ENCODE measurements at places on chromosomes 5 and 9.

- DNase-seq, result no peak
Observed at GRCh38 chr9:77598524-77598923, 49.6 kb downstream of the GNA14 start.

GRCh38 chr5:123558762-123559433 is 46.9 kb downstream of the CSNK1G3 start:
- DNase-seq, result no peak

- peak; percentile 33 for DNase-seq
Observed at GRCh38 chr5:1552521-1553255, 28.9 kb upstream of the LPCAT1 start.

DNA sequence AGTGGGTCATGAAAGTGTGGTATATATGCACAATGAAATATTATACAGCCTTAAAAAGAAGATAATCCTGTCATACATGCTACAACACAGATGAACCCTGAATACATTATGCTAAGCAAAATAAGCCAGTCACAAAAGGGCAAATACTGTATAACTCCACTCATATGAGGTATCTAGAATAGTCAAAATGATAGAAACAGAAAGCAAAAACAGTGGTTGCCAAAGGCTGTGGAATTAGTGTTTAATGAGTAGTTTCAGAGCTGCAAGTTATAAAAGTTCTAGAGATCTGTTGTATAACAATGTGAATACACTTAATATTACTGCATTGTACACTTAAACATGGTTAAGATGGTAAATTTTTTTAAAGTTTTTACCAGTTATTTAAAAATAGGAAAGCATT is 135.0 kb downstream of the OXCT1 start:
- DNase-seq, result no peak

DNA sequence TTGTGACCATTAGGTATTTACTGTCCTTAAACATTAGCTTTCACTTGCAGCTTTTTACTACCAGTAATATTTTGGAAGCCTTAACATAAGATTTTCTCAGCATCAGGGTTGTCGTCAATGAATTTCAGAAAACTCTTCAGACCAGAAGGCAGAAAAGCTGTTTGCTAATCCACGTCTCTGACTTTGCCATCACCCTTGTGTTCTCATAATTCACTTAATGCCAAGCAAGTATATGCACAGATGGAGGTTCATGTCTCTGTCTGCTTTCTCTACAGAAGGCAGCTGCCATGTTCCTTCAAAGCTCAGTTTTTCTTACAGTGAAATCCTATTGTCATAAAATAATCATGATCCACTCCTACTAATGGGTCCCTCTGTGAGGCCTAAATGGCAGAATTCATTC is 37.7 kb upstream of the LRRC19 start:
- no peak for DNase-seq

DNA sequence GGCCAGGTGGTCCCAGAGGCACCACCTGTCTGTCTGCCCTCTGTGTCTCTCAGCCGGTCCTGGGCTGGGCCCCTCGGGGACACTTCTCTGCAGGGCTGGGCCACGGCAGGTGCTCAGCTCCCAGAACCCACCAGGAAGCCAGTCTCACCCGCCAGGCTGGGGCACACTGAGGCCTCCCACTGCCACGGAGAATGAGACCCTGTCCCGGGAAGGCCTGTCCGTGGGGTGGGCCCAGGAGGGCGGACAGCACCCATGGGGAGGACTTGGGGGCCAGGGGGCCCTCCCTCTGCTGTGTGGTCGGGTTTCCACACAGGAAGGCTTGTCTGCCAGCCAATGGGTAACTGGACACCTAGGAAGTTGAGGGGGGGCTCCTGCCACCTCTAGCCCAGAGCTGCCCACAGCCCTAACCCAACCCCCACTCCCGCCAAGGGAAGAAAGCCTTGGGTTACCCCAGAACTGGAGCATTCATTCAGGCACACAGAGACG is 4.1 kb upstream of the TUBB4B start:
- DNase-seq, result no peak

GRCh38 chr9:13787234-13787833 is 507.8 kb upstream of the MPDZ start:
- no peak for DNase-seq

GRCh38 chr5:164555809-164556208 is 1050.4 kb downstream of the MAT2B start:
- no peak for DNase-seq

GRCh38 chr5:118506217-118506852 is 482.0 kb downstream of the DTWD2 start:
- DNase-seq, result no peak

- DNase-seq, result no peak
Observed at GRCh38 chr5:174827558-174827957, 103.2 kb downstream of the MSX2 start.

- no peak for DNase-seq
Observed at GRCh38 chr5:150660108-150660831, 781 bp upstream of the MYOZ3 start.

DNA sequence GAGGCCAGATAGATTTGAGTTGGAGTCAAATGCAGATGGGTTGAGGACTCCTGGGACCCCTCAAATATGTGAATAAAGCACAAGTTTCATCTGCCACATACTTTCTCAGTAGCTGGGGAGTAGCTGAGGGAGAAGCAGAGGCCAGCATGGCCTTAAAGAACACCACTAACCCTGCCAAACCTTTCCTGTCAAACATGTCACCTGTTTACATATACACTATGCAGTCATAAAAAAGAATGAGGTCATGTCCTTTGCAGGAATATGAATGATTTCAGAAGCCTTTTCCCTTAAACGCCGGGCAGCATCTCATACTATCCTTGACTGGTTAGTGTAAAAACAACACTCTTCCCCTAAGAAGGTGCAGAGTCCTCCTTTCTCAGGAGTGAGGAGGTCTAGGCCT is 25.2 kb upstream of the HSD17B4 start:
- no peak for DNase-seq

GRCh38 chr5:37836235-37836591 is 3.6 kb downstream of the GDNF start:
- no peak for DNase-seq

DNA sequence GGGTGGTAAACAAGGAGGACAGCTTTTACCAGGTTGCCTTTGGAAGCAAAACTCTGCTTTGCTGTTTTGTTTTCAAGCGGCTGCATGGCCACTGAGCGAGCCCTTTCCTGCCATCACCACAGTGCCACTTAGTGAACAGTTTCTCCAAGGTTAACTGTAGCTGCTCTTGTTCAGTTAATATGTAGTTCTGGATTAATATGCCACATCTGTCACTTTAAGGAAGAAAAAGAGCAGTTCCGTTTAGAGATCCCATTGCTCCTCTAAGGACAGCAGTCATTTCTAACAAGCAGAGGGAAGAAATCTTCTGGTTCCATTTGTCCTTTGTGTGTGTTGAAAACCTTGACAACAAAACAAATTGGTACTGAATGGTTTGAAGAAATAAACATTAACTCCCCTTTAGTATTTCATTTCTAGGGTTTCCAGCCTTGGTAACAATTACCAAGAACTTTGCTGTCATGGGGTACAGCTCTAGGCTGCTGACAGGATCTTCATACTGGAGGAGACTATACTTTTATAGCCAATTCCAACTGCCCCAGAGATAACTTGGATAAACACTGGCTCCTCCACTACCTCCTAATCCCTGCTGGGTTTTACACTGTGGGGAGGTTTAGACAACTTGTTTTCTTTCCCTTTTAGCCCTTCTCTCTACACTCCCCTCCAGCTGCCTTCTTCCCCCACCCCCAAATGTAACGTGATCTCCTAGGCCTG is 10.3 kb upstream of the ABL1 start:
- no peak for DNase-seq

DNA sequence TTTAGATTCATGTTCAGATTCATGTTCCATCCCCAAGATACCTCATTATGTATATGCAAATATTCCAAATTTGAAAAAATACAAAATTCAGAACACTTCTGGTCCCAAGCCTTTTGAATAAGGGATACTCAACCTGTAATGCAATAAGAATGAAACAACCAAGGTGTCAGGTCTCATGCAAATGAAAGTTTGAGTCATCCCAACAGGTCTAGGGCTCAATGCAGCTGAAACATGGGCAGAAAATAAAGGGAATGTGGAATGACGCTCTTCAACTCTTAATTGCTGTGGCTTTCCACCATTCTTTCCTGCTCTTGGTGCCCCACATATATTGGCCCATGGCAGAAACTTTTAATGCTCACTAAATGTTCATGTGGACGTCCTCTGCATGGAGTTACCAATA is 107.3 kb upstream of the DAPK1 start:
- no peak for DNase-seq

GRCh38 chr5:150514708-150515211 is 6.8 kb downstream of the NDST1 start:
- DNase-seq, result no peak

DNA sequence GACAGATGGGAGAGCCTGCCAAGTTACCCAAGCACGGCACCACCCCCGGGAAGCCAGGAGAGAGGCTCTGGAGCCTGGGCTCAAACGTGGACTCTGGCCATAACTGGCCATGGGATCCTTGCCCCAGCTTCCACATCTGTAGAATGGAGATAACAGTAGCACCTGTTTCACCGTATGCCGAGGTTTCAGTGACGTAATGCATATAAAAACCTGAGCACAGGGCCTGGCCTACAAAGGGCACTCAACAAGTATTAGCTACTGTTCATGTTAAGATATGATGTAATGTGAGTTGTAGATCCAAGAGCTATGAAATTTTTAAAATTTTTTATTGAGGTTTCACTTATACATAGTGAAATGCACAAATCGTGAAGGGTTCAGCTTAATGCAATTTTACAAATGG is 82.2 kb upstream of the BARHL1 start:
- no peak for DNase-seq

- no peak for DNase-seq
Observed at GRCh38 chr9:115373000-115373709, 255.2 kb upstream of the TNC start.

GRCh38 chr5:40364441-40364840 is 315.3 kb upstream of the PTGER4 start:
- DNase-seq, result no peak

DNA sequence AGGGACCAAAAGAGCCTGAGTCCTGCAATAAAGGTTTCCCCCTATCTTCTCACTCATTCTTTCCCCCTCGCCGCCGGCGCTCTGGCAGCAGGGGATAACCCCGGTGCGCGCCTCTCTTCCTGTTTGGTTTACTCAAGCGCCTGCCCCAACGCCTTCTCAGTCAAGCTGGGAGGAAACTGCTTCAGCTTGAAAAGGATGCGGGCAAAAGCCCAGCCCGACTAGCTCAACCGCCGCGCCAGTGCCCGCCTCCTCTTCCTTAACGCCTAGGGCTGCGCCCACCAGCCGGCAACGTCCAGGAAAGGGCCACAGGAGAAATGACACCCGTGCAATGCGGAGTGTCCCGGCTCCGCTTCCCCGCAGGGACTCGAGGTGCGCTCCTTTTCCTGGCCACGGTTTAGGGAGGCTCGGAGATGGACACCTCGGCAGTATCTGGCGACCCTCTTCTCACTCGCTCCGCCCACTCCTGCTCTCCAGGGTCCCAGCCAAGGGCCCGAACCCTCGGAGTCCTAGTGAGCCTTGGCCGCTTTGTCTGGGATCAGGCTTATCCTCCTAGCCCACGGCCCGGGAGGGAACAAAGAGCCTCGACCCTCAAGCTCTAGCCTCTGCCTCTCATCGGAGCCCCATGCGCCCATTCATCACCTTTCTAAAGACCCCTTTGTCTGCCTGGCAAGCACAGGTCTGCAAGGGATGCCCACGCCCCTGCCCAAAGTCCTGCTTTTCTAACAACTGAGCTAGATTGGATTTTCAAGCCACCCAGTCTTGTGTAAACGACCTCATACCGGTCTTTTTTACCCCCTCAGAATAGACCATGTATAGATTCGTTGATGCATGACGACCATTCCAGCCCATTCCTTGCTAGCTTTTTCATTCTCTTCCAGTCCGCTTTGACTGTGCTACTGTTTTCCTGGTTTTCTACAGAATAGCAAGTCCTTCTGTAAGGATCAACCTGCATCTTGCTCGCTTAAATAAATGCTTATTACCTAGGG is 2.0 kb downstream of the ST8SIA4 start:
- peak; percentile 94 for DNase-seq

GRCh38 chr5:42502613-42503470 is 79.6 kb downstream of the GHR start:
- DNase-seq, result no peak

GRCh38 chr9:20618361-20618802 is 3.9 kb downstream of the MLLT3 start:
- no peak for DNase-seq

DNA sequence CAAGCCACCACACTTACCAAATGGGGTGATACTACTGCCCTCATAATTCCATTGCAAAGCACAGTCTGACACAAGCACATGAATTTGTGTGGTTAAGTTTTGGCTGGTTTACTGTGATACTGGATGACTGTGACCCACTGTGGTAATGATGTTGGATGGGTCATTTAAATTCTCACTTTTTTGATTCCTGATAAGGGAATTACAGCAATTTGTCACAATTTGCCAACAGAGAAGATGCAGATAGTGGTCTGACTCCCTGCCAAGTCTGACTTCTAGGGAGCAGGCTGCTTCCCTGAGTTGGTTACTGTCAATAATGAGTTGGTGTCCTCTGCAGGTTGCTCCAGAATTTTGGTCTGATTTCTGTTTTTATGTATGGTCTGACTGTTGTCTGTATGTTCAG is 731.9 kb downstream of the MTRR start:
- no peak for DNase-seq

GRCh38 chr5:107712359-107712870 is 41.7 kb upstream of the EFNA5 start:
- DNase-seq, result no peak

- no peak for DNase-seq
Observed at GRCh38 chr5:158180407-158180806, 321.5 kb upstream of the CLINT1 start.

GRCh38 chr9:121852651-121853616 is 201.5 kb downstream of the DAB2IP start:
- no peak for DNase-seq

DNA sequence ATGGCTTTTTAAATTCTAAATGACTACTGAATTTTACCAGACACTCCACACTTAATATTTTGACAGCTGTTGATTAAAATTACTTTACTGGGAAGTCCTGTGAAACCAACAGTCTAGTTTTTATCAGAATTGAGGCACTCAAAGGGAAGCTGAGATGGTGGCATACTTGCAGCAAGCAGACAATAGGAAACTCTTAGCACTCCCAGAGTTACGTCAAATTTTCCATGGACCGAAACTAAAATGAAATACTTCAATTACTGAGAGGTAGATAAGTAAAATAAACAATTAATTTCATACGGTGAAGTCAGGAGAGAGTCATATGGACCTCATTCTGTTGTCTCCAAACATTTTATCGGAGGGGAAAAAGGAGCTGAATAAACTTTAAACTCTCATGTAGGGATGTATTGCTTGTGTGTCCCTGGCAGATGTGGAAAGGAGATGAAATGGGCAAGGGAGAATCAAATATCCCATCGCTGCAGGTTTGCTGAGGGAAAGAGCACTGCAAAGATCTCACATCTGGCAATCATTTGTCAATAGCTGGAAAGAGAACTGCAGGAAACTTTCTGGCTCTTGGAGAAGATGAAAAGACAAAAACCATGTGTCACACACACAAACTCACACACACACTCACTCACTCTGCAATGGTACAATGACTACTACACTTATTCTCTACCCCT is 189.4 kb downstream of the BNC2 start:
- DNase-seq, result no peak

Data from MM.1S (cell line).